ENCODE measurements at places on chromosomes 13 and 19.

DNA sequence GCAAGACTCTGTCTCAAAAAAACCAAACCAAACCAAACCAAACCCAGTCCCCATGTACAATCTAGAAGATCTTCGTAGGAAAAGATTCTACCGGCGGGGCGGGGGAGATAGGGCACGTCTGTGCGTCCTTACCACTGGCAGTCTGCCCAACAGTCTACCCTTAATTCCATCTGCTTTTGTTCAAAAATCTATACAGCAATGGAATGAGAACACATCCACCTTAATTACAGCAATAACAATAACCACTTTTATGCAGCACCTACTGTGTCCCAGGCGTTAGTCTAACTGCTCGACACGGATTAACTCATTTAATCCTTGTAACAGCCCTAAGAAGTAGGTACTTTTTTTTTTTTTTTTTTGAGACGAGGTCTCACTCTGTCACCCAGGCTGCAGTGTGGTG, 2.5 kb upstream of the ATF5 start:
- no peak for DNase-seq

- DNase-seq, result peak; percentile 100
Measured at GRCh38 chr19:45902651-45903625, 525 bp upstream of the MYPOP start.

GRCh38 chr13:80306337-80306972, 34.5 kb downstream of the SPRY2 start:
- no peak for DNase-seq

GRCh38 chr13:62598708-62599107, 1183.1 kb upstream of the PCDH20 start:
- DNase-seq, result no peak

GRCh38 chr19:8585894-8586750, 8.9 kb upstream of the MYO1F start:
- DNase-seq, result peak; percentile 44

- DNase-seq, result no peak
Measured at GRCh38 chr13:59024434-59024833, 1139.3 kb downstream of the DIAPH3 start.

GRCh38 chr19:18044825-18045304, 36.9 kb downstream of the ARRDC2 start:
- DNase-seq, result peak; percentile 86
